ENCODE measurements at places on chromosomes 16 and 17. TPM values are rescaled to one million over a fixed set of nuclear protein-coding genes. Genes with fewer than 3 reads are reported as not detected.
A peak's percentile ranks its signal among the peaks of the same experiment; 100 is the strongest.

GRCh38 chr17:9959377-9959981 is 54.4 kb upstream of the RCVRN start:
- DNase-seq = no peak

DNA sequence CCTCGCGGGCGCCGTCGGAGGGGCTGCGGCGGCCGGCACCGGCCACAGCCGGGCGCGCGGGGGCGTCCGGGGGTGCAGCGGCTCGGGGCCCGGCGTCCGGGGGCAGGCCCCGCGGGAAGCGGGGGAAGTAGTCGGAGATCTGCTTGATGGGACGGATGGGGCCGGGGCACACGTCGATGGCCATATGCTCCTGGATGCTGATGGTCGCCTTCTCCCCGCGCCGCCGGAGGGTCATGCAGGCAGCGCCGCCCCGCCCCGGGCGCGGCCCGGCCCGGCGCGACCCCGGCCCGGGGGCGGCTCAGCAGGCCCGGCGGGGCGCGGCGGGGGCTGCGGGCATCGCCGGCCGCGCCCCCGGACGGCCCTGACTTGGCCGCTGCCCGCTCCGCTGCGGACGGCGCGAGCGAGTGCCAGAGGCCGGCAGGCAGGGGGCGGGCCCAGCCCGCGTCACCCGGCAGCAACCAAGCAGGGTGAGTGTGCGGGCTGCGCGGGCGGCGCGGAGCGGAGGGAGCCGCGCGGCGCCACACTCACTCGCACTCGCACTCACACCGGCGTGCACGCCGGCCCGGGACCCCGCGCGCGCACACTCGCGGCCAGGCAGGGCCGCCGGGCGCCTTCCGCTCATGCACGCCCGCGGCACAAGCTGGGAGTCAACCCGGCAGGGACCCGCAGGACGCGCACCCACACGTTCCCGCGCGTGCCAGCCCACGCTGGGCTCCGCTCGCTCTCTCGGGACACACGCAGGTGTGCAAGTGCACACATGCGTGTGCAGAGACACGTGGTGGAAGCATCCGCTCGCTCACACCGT is at the start of gene DOC2B:
DOC2B (minus strand) TSS at position 406 of the 805 bp plus-strand sequence; CDS start at position 235, 171 bp downstream.
- DNase-seq = peak; percentile 66

- DNase-seq = no peak
These were observed 2.1 kb downstream of the SRSF2 start for GRCh38 chr17:76735006-76735405.

DNA sequence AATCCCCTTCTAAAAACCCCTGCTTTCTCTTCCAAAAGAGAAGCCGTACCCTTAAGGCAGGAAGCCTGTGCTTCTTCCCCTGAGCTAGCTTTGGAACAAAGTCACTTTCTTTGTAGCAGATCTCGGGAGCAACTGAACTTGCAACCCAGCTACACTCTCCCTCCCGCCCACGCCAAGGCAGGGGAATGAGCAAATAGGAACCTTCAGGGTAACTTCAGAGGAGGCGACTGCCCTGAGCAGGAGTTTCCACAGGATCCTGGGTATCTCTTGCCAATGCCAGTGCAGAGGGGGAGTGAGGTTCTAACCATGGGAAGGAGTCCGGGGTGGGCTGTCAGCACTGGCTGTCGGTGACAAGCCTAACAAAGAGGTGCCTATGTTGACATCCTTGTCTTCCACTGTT is 5.9 kb upstream of the PIRT start:
- no peak for DNase-seq

- DNase-seq = no peak
These were observed 389.5 kb downstream of the TMEM114 start for GRCh38 chr16:8200839-8201238.

DNA sequence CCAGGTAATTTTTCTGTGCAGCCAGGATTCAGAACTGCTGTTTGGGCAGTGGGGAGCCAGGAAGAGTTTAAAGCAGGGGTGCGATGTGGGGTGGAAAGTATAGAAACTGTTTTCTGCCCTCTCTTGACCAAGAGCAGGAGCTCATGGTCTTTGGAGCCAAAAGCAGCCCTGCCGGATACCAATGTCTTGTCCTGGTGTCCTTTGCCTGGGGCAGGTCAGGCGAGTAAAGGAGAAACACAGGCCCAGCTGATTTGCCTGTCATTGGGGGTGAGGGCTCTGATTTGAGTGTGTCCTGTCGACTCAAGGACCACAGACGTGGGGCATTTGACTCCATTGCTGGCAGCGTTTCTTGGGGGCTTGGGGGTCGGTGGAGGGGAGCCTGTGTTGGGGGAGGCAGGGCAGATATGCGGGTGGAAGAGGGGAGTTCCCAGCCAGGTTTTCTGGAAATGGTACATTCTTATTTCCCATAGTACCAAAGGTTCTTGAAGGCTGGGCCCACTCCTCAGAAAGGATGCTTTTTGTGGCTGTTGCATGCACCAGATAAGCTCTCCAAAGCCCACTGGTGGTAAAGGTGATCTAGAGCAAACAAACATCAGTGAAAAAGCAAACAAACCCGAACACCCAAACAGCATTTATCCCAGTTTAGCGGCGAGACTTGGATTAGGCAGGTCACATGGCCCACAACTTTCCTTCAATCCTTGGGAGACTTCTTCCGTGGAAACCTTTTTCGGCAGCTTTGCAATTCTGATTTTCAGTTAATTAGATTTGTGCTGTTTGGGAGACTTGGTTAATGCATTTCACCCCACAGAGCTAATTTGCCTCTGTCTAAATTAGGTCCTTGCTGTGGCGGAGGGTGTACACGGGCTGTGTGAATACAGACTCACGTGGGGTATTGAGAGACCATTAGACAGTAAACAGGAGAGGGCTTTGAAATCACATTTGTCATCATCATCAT is 59.0 kb downstream of the MSI2 start:
- DNase-seq = no peak

GRCh38 chr16:19505600-19506303 is 16.1 kb downstream of the GDE1 start:
- no peak for DNase-seq

DNA sequence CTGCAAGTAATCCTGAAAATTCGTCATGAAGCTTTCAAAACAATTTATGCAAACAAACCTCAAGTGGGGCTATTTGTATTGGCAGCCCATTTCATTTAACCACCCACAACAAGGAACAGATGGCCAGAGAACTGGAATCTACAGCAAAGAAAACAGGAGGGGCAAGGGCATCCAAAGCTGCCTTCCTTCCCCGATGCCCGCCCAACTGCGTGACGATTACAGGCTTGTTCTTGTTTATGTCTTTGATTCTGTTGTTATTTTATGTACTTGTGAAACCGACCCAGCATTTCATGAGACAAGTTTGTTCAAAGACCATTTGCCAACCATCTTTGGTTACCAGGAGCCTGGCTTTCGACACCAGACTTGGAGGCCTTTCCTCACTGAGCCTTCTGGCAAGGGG is 59.1 kb upstream of the IRX6 start:
- DNase-seq = no peak

DNA sequence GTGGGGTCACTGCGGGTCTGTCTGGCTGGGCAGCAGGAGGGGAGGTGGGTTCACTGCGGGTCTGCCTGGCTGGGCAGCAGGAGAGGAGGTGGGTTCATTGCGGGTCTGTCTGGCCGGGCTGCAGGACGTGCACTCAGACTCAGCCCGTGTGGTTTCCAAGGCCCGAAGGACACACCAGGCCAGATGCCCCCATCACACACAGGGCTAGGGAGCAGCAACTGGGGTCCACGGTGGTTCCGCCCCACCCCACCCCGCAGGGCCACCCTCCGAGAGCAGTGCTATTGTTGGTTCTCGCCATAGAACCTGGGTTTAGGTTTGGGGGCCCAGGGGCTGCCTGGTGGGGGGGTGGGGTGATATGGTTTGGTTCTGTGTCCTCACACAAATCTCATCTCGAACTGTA is 5.8 kb upstream of the CIAO3 start:
- no peak for DNase-seq

GRCh38 chr16:50530277-50531236 is 17.6 kb upstream of the NKD1 start:
- peak; percentile 92 for DNase-seq

DNA sequence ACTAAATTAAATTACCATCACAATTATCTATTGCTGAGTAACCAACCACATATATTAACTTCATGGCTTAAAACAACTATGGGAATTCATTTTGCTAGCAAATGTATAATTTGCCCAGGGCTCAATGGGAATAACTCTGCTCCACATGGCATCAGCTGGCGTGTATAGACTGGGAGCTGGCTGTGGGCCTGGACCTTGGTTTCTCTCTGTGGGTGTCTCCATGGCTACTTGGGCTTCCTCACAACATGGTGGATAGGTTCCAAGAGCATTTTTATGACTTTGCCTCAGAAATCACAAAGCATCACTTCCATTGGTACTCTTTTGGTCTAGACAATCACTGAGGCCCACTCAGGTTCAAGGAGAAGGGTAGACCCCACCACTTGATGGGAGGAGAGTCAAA is 144.9 kb downstream of the SOCS1 start:
- no peak for DNase-seq

- no peak for DNase-seq
These were observed 22.7 kb upstream of the CPSF4L start for GRCh38 chr17:73284354-73284753.

DNA sequence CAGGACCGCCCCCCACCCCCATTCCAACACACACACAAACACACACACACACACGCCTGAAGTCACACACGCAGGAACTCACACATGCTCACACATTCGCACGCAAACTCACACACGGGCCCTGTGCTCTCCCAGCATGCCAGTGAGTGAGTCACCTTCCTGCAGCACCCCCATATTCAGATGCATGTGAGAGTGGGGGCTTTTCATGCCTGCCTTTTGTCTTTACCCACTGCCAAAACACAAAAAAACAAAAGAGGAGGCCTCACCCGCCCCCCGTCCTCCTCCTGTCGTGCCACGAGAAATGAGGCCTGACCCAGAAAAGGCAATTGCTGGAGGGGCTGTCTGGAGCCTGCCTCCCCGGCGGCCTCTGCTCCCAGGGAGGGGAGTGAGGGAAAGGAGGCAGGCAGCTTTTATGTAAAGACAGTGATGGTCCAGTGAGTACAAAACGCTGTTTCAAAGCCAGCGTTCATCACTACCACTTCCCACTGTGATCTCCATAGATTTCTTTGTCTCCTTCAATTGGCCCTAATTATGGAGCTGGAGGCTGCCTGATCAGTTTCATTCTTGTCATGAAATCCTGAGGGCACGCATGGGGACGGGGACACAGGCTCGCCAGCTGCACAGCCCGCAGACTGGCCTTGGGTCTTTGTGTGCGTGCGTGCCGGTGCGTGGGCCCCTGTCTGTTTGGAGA is 29.5 kb upstream of the GSE1 start:
- no peak for DNase-seq

GRCh38 chr17:32876417-32877163 is at the start of gene MYO1D:
Gene MYO1D (minus strand): TSS chr17:32877124. CDS start chr17:32876872, 252 bp downstream.
- peak; percentile 72 for DNase-seq

- no peak for DNase-seq
These were observed 387.5 kb upstream of the HSBP1 start for GRCh38 chr16:83420206-83420760.

GRCh38 chr17:79974566-79975497 is 60.8 kb downstream of the TBC1D16 start:
- peak; percentile 40 for DNase-seq

DNA sequence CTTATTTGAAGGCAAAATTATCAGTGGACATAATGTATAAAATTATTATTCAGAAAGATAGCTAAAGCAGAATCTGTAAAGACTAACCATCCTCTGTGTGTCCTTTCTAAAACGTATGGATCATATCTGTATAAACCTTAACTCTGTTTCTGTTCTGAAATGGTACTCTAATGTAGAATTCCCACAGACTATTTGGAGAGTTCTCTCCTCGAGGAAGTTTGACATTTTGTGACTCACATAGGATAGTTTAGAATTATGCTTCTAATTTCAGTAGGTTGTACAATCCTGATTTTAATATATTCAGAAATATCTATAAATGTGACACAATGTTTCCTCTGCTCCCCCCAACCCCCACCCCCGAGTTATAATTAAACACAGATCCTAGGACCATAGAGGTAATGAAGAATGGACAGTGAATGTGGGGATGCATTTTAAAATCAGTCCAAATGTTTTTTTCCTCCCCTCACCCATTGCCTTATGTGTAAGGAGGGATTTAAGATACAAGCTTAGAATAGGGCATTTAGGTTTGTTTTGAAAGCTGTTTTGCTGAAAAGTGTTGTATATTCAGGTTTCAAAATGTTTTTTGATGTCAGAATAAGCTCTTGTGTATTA is 66.8 kb downstream of the BCAS3 start:
- no peak for DNase-seq

- DNase-seq = no peak
These were observed 1.5 kb downstream of the SLC35G3 start for GRCh38 chr17:35192708-35193107.

- peak; percentile 43 for DNase-seq
These were observed 1.7 kb upstream of the AKTIP start for GRCh38 chr16:53504665-53505064.

- DNase-seq = no peak
These were observed 150.5 kb downstream of the KATNIP start for GRCh38 chr16:27700304-27700995.

DNA sequence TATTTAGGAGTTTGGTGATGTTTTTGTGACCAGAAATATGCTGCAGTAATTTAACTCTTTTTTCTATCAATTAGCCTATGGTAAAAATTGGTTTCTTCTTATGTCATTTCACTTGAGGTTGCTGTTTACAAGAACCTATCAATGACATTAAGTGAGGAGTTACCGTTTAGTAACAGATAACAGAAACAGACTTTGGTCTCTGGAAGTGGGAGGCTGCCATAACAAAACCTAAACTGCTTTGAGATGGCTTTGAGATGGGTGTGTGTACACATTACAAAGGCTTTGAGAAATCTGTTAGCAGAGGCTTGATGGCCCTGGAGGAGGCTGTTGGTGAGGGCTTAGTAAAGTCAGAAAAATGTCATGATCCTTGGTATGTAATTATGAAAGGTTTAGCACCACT is 90.0 kb downstream of the TMEM114 start:
- no peak for DNase-seq

GRCh38 chr16:51306116-51306515 is 155.0 kb upstream of the SALL1 start:
- no peak for DNase-seq

Gene STAT5A
- total RNA-seq = 10.2 TPM

Gene CHRNE
- 3.1 TPM for total RNA-seq

Gene CCL5
- 0.48 TPM for total RNA-seq
